Gastrocnemius medialis (tissue), 4 donors: ENCODE measurements at places on chromosomes 6 and 20. TPM values are rescaled to one million over a fixed set of nuclear protein-coding genes. Genes with fewer than 3 reads are reported as not detected.

The SNAP25 gene
- 0.23 TPM for total RNA-seq

The BANF2 gene
- total RNA-seq = not detected

DNA sequence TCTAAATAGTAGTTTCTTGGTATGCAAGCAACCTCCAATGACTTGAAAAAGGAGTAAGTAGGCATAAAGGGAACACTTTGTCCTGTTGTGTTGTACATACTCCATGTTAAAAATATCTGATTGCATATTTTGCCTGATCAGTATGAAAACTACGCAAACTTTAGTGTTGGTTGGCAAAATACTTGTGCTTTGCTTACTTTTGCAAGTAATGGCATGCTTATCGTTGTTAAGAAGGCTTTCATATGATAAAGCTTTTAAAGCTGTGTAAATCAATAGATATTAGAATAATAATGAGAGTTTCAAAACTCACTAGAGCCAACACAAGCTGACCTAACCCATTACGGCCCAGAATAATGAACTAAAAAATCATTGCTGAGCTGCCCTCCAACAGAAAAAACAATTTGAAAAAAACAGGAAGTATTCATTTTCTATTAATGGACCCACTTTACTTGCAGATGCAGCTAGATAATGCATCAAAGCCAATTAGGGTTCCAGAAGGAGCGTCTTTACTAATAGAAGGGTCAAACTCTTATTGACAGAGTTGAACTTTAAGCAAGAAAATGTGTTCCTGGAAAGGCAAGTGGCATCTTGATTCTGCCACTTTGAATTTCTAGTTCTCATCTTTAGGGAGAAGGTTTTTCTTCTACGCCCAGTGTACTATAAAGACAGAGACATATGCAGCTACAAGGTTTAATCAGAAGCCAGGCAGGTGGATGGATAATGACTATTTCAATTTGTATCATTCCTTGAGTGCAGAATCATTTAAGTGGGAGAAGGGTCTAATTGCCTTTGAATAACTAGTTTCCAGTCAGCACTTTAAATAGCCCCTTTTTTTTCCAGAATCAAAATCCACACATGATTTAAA, 82.2 kb downstream of the SNAP25 start:
- DNase-seq = no peak

DNA sequence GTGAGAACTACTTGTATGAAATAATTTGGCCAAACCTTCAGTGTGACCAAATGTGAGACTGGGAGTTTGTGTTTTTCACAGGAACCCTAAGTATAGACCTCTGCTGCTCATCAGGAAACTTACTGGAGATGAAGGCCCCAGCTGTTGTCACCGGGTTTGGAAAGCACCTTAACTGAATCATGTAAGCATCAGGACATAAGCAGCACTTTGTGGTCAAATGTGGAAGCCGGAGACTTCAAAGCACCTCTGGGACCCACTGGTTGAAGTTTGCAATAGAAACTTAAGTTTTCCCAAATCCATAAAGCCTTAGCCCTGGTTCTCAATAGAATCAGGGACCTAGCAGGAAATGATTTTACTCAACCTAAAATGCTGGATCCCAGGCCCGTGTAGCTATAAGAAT, 14.3 kb downstream of the TTPAL start:
- no peak for DNase-seq

- peak; percentile 73 for DNase-seq
Observed at GRCh38 chr20:49484180-49485140, 2.0 kb upstream of the KCNB1 start.

- DNase-seq = peak; percentile 84
Observed at GRCh38 chr20:34215711-34216381, 25.4 kb upstream of the ASIP start.

DNA sequence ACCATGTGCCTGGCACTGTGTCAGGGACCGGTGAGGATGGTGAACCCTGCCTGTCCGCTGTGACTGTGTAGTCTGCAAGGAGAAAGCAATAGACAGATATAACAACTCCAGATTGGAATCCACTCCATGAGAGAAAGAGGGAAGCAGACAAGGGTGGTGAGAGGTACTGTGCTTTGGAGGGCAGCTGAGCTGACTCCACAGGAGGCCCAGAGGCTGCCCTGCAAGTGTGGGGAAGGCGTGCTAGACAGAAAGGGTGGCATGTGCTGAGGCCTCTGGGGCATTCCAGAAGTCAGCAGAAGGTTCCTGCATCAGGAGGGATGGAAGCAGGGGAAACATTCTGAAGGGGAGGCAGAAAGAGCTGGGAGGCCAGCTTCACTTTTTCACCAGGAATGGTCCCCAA, 39.3 kb upstream of the APCDD1L start:
- no peak for DNase-seq

GRCh38 chr6:5478380-5478779, 217.1 kb downstream of the FARS2 start:
- DNase-seq = no peak

DNA sequence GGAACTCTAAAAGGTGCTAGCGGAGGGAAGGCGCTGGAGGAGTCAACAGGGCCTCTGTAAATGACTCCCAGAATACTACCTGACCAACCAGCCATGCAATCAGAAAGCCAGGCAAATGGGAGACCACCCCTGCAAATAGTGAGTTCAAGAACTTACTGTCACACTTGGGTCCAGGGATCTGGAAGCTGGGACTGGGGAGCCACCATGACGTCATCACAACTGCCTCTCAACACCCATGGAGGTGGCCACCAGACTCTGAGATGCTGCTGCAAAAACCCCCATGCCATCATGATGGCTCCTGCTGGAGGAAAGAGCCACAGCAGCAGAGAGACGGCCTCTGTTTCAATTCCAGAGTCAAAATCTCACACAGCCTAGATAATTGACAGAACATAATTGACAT, 8.5 kb upstream of the PDYN start:
- DNase-seq = no peak

GRCh38 chr20:54626126-54626525, 150.7 kb downstream of the DOK5 start:
- no peak for DNase-seq
